Colonic mucosa (tissue), 4 donors: ENCODE measurements at places on chromosomes 5 and 9.

DNA sequence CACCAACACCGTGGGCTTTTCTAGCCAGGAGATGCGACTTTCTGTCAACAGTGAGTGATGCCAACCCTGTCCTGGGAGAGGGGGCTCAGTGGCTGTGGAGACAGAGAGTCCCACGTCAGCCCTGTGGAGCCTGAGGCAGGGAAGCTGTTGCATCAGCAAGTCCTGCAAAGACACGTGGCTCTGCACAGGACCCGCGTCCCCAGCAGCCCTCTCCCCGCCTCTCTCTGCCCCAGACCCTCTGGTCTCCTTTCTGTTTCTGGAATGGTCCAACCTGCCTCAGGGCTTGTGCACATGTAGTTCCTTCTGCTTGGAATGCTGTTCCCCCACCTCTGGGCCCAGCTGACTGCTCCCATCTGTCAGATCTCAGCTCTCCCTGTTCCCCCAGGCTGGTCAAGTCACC is 60.4 kb downstream of the HMCN2 start:
- no peak for DNase-seq

- DNase-seq = no peak
Observed at GRCh38 chr5:154844809-154845208, 5.6 kb downstream of the FAXDC2 start.

DNA sequence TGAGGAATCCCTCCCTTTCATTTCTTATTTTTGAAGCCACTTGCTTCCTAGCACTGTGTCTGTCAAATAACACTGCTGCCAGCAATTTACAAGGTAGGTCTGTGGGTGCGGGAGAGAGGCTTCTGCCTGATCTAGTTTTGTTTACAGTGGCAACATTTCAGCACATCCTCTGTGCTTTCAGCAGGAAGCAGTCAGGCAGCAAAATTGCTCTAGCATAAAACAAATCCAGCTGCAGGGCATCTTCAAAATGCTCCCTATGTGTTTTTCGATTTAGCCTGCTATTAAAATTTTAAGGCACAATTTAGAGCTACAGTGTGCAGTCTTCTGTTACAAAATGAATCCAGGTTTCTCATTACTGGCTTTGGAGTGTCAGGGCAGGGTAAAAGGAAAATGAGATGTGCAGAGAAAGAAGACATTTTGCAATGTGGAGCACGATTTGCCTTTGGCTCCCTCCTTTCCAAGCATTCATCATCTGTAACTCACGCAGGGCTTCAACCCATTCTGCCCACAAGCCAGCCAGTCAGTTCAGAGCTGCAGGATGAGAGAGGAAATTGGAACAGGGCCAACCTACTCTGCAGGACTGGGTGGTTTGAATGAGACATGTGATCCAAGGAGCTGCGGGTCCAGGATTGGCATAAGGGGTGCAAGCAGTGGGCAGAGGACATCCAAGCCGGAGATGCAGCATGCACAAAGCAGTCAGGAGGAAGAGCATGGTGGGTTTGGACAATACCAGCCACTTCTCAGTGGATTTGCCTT is 143.4 kb upstream of the APC start:
- no peak for DNase-seq

GRCh38 chr5:150599917-150600511 is 40.4 kb upstream of the SYNPO start:
- peak; percentile 90 for DNase-seq

- peak; percentile 60 for DNase-seq
Observed at GRCh38 chr5:180990882-180991242, 2.2 kb downstream of the BTNL3 start.

GRCh38 chr9:94665613-94666012 is 26.3 kb upstream of the FBP1 start:
- DNase-seq = no peak

GRCh38 chr9:129401623-129402370 is 219.1 kb downstream of the C9orf50 start:
- DNase-seq = peak; percentile 40

GRCh38 chr5:20231040-20231439 is 243.0 kb upstream of the CDH18 start:
- DNase-seq = no peak

- DNase-seq = no peak
Observed at GRCh38 chr9:6911901-6912638, 154.3 kb downstream of the KDM4C start.

DNA sequence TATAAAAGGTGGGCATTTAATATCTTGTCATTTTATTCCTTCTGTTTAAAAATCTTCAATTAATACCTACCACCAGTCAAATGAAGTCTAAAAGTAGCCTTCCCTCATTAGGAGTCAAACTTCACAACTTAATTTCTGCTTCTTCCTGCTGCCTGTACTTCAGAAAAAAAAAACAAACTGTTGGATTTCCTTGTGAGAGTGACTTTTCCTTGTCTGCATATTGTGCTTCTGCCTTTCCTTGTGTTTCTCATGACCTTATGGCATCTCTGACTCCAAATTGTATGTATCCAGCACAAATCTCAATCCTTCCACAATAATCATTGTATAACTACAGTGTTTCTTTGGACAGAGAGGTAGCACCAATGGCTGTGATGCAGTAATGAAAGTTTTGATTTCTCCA is 32.1 kb downstream of the GRAMD2B start:
- no peak for DNase-seq

GRCh38 chr5:78508186-78508765 is 140.3 kb downstream of the LHFPL2 start:
- no peak for DNase-seq

GRCh38 chr5:134103998-134104654 is 10.4 kb upstream of the TCF7 start:
- no peak for DNase-seq

GRCh38 chr5:89015409-89015808 is 132.4 kb upstream of the MEF2C start:
- DNase-seq = no peak

- no peak for DNase-seq
Observed at GRCh38 chr5:102890133-102890532, 135.0 kb downstream of the PAM start.

DNA sequence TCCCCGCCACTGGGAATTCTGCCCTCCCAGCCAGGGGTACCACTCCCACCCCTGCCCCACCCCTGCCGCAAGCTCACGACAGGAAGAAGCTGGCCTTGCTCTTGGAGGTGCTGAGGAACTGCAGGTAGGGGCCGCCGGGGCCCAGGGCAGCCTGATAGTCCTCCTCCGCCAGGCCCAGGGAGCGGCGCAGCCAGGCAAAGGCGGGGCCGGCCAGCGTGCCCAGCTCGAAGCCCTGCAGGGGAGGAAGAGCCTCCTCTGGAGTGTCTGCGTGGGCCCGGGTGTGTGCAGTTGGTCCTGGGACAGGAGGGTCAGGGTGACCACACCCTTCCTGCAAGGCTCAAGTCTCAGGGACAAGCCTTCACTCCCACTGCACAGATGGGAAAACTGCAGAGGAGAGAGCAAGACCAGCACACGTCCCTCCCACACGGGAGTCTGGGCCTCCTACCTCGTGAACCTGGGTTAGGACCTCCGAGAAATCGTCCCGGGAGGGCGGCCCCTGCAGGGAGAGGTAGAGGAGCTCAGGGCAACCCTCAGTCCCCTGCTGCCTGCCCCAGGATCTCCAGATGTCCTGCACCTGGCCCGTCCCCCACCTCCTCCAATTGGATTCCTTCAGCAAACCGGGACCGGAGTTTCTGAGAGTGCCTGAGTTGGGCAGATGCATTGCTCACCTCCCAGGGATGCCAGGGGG is 2.4 kb downstream of the PIP5KL1 start:
- peak; percentile 50 for DNase-seq

DNA sequence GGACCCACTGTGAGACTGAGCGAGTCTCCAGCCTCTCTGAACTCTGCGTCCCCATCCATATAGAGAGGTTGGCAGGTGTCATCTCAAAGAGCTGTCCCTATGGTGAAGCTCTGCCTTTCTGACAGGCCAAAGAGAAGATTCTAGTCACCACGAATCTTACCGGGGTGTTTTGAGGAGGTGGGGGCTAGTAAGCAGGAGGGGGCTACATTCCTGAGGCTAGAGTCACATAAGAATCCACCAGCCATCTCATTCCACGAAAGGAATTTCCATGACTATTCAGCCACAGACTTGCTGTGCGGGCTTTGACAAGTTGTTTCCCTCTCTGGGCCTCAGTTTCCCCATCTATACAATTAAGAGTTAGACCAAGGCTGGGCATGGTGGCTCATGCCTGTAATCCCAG is 16.3 kb downstream of the PDGFRB start:
- DNase-seq = no peak

- peak; percentile 58 for DNase-seq
Observed at GRCh38 chr9:27247756-27248155, 49.2 kb downstream of the EQTN start.
